ENCODE measurements at places on chromosomes 6 and 20.

- no peak overlapping the region for H3K4me3 ChIP-seq
- no peaks in the 10 kb centered on the region for H3K27me3 ChIP-seq
Measured at GRCh38 chr6:129704708-129705107, 5.3 kb downstream of the ARHGAP18 start.

DNA sequence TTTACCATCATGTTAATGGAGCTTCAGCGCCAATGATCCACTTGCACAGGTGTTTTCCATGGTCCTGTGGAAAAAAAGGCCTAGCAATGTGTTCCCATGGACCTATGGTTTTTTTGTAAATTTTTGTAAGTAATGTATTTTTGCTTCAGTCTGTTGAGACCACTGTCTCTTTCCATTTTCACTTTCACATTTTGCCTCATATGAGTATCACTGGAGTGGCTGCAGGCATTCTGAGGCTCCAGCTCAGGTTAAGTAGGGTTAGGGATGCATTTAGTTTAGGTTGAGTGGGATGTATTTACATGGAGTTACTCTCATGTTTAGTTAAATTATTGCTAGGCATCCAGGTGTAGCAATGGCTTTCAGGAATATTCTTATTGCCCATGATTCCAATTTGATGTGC, 19.2 kb upstream of the LMBRD1 start:
- no peaks in the 10 kb centered on the region for H3K27me3 ChIP-seq
- peak; percentile 56 for DNase-seq
- H3K4me1 ChIP-seq, result peaks cover 32% of the 10 kb centered on the region
- H3K4me3 ChIP-seq, result peak overlapping the region; percentile 26

GRCh38 chr6:126967296-126968005, 151.0 kb upstream of the RSPO3 start:
- no peaks in the 10 kb centered on the region for H3K36me3 ChIP-seq
- no peaks in the 10 kb centered on the region for H3K4me1 ChIP-seq
- DNase-seq, result no peak
- H3K27me3 ChIP-seq, result no peaks in the 10 kb centered on the region

DNA sequence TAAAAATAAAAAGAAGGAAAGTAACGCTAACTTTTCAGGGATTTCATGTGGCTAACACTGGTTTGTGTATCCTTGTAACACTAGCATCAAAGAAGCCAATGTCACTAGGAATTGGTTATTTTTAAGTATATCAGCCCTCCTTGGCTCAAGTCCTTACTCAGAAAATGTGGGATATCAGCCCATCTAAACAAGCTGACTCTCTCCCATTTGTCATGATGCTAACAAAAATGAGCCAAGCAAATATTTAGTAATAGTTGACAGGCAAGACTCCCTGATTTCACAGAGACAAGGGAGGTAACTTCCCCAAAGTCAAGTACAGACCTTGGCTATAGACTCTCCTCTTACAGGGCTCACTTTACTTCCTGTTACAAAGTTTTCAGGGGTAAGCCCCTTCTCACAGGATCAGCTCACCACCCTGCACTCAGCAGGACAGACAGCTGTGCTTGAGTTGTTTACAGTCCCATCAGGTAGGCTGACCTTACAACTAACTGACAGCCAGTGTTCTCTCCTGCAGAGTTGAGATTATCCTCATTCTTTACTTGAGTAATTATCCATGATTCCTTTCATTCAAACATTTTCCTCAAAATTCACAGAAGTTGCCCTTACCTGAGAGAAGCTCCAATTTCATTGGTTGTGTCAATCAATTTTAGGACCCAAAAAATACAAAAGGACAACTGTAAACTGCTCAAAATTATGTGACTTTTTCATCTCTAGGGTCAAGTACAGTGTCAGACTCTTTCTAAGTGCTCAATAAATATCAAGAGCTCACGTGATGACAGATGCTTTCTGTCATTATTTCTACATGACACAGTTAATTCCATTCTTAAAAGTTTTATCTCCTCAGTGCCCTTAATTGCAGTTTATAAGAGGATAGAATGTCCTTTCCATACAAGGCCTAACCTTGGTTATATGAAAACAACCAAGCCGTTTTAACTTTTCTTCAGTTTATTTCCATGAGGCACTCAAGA, 38.1 kb upstream of the BMP5 start:
- H3K27me3 ChIP-seq, result no peaks in the 10 kb centered on the region
- no peaks in the 10 kb centered on the region for H3K4me1 ChIP-seq
- H3K36me3 ChIP-seq, result no peaks in the 10 kb centered on the region
- DNase-seq, result no peak
- no peak overlapping the region for H3K27ac ChIP-seq

- peak overlapping the region; percentile 26 for H3K27ac ChIP-seq
- H3K36me3 ChIP-seq, result no peaks in the 10 kb centered on the region
- H3K27me3 ChIP-seq, result no peaks in the 10 kb centered on the region
- H3K4me1 ChIP-seq, result peaks cover 45% of the 10 kb centered on the region
- H3K4me3 ChIP-seq, result peak overlapping the region; percentile 27
Measured at GRCh38 chr6:46011188-46012085, 4.2 kb downstream of the CLIC5 start.

DNA sequence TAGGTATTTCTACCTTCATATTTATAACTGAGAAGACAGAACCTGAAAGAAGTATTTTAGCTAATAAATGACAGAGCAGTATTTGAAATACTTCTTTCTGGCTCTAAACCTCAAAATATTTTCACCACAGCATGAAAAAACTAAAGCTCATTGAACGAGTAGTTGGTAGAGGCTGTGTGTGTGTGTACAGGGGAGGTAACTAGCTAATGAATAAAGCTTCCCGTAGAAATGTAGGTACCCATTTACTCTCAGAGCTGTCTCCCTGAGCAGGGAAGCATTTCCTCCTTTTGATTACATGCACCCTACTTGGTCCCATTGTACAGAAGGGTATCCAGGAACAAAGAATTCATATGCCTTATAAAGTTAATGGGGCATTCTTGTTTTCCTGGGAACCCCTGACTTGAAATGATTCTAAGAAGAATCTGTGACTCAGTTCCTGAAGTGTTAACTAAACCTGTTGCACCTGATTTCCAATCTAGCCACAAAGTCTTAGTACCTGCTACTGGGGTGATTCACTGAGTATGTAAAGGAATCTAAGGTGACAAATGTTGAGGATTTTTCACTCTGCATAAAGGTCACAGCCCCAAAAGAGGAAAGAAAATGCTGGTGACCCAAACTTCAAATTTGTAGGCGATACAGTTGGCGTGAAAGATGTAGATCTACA, 12.5 kb downstream of the CRYBG1 start:
- no peaks in the 10 kb centered on the region for H3K4me1 ChIP-seq
- no peaks in the 10 kb centered on the region for H3K36me3 ChIP-seq
- H3K27ac ChIP-seq, result no peak overlapping the region

DNA sequence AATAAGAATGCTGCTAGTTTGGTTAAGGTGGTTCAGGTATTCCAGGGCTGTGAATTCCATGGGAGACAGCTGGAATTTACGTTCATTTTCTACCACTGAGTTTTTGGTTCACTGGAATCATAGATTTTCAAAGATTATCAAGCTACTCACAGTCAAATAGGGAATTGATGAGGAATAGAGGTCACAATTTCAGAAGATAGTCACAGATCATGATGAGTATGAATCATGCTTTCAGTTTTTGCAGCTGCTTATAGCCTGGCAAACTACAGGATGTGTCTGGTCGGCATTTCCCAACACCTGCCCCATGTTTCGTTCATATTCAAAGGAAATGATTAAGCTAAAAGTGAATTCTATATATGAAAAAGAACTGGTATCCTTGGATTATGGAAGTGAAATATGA, 58.7 kb downstream of the BCKDHB start:
- DNase-seq, result no peak
- H3K4me1 ChIP-seq, result peaks cover 3% of the 10 kb centered on the region
- H3K36me3 ChIP-seq, result peaks cover 9% of the 10 kb centered on the region
- no peak overlapping the region for H3K27ac ChIP-seq

GRCh38 chr20:47740121-47740861, 45.0 kb downstream of the SULF2 start:
- no peak overlapping the region for H3K4me3 ChIP-seq
- H3K36me3 ChIP-seq, result no peaks in the 10 kb centered on the region
- H3K4me1 ChIP-seq, result no peaks in the 10 kb centered on the region
- H3K27ac ChIP-seq, result no peak overlapping the region
- no peaks in the 10 kb centered on the region for H3K27me3 ChIP-seq

GRCh38 chr20:48230216-48230615, 444.9 kb upstream of the SULF2 start:
- no peak overlapping the region for H3K4me3 ChIP-seq
- H3K27me3 ChIP-seq, result no peaks in the 10 kb centered on the region
- DNase-seq, result no peak
- no peaks in the 10 kb centered on the region for H3K4me1 ChIP-seq

- DNase-seq, result no peak
- H3K36me3 ChIP-seq, result no peaks in the 10 kb centered on the region
- no peak overlapping the region for H3K4me3 ChIP-seq
- no peak overlapping the region for H3K27ac ChIP-seq
Measured at GRCh38 chr6:129472239-129472638, 237.7 kb downstream of the ARHGAP18 start.

DNA sequence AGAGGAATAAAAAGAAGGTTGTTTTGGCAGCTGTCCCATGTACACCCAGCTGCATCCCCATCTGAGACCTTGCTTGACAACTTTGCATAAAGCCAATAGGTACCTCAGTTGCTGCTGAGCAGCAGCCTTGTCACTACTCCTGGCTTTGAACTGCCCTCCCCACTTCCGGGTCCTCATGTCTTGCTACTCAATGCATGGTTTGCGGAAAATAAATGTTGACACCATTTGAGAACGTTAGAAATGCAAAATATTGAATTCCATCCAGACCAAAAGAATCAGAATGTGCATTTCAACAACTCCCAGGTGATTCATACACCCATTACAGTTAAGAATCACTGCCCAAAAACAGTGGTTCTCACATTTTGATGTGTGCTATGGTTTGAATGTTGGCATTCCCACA, 32.9 kb downstream of the GPX5 start:
- H3K4me3 ChIP-seq, result no peak overlapping the region
- no peak for DNase-seq
- no peaks in the 10 kb centered on the region for H3K4me1 ChIP-seq
- no peaks in the 10 kb centered on the region for H3K36me3 ChIP-seq
- H3K27me3 ChIP-seq, result peaks cover 32% of the 10 kb centered on the region
- no peak overlapping the region for H3K27ac ChIP-seq

DNA sequence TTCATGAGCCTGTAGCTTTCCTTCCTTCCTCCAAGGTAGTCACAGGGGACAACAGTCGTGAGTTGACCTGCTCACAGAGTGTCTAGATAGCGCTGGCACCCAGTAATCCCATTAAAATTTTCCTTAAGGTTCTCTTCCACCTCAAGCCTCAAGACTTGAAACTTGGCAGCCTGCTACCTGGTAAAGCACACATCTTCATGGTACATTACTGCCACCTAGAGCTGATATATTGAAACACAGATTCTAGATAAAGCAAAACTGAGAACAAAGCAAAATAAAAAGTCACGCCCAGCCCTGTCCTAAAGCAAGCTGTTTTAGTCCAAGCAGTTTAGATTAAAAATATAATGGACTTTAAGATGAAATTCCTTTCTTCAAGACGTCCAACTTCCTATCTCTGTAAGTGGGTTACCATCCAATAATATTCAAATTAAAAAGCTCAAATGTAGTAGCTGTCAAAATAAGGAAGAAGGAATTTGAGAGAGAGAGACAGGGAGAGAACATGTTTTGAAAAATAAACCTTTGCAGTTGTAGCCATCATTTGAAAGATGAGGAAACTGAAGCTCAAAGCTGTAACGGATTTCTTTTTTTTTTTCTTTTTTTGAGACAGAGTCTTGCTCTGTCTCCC, 50.7 kb upstream of the CD83 start:
- H3K36me3 ChIP-seq, result no peaks in the 10 kb centered on the region
- no peaks in the 10 kb centered on the region for H3K4me1 ChIP-seq
- no peaks in the 10 kb centered on the region for H3K27me3 ChIP-seq
- DNase-seq, result no peak
- H3K27ac ChIP-seq, result no peak overlapping the region

DNA sequence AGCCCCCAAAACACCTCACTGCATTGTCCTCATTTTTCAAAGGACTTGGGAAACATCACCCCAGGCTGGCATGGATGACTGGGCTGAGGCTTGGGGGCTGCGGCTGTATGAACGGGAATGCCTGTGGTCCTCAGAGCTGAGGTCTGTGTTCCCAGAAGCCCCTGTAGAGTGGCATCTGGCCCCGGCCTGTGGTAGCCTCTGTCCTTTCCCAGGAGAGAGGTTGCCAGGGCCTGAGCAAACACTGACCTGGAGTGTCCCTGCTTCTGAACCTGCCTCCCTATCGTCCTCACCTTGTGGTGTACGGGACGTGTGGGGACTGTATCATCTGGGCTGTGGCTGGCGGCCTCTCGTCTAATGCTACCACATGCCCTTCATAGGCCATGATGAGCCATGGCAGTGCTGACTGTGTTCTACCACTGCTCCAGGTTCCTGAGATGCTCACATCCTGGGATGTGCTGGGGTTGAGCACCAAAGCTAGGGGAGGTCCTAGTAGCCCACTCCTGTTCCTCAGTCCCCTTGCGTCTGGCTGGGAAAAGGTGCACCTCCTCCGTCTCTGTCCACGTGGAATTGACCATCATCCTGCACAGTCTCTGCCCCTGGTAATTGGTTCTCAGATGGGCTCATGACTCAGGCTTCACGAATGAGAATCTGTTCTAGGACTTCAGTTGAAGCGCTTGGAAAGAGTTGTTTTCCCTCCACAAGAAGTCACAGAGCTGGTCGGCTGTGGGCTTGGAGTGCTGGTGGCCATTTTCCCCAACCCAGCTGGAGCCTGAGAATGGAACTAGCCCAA, 27.6 kb downstream of the PHACTR3 start:
- no peaks in the 10 kb centered on the region for H3K36me3 ChIP-seq
- H3K4me1 ChIP-seq, result no peaks in the 10 kb centered on the region
- DNase-seq, result no peak
- peaks cover 2% of the 10 kb centered on the region for H3K27me3 ChIP-seq

DNA sequence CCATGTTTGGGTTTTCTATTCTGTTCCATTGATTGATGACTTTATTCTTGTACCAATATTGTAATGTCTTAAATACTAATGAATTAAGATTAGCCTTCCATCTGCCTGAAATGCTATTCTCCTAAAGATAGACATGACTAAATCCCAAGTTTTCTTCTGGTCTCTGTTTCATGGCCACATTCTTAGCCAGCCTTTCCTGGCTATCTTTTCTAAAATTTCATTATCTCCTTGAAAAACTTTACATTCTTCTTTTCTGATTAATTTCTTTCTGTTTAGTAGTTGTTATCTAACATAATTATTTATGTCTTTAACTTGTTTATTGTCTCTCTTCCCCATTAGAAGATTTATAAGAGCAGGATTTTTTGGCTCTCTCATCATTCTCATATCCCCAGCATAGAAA, 4.4 kb upstream of the PRIM2 start:
- H3K36me3 ChIP-seq, result no peaks in the 10 kb centered on the region
- H3K4me3 ChIP-seq, result no peak overlapping the region
- no peak overlapping the region for H3K27ac ChIP-seq
- H3K27me3 ChIP-seq, result no peaks in the 10 kb centered on the region

GRCh38 chr6:29516108-29516507, 28.4 kb upstream of the MAS1L start:
- peaks cover 4% of the 10 kb centered on the region for H3K4me1 ChIP-seq
- no peak overlapping the region for H3K27ac ChIP-seq
- no peak overlapping the region for H3K4me3 ChIP-seq
- H3K36me3 ChIP-seq, result no peaks in the 10 kb centered on the region
